Panc1 (cell line): ENCODE measurements at places on chromosomes 1 and 21.

GRCh38 chr1:26053718-26054560 is 8.0 kb upstream of the SLC30A2 start:
- DNase-seq: no peak

DNA sequence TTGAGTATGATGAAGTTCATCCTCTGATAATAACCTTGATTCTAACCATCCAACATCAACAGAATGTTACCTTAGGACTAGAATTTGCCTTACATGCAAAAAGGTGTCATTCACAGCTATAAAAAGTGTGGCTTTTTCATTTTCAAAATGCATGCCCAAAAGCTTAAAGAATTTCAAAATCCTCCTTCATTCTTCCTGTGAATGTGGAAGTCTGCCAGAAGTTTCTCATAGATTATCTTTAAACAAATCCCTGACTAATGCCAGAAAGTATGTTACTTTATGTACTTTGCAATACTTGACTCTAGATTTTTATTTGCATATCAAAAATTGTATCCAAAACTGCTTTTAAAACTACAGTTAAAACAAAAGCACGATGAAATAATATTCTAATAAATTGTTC is 270.6 kb upstream of the ZRANB2 start:
- no peak for DNase-seq

- DNase-seq: no peak
Measured at GRCh38 chr21:16071092-16071491, 341.3 kb downstream of the USP25 start.

GRCh38 chr1:225834417-225835329 is 24.7 kb downstream of the EPHX1 start:
- no peak for DNase-seq

DNA sequence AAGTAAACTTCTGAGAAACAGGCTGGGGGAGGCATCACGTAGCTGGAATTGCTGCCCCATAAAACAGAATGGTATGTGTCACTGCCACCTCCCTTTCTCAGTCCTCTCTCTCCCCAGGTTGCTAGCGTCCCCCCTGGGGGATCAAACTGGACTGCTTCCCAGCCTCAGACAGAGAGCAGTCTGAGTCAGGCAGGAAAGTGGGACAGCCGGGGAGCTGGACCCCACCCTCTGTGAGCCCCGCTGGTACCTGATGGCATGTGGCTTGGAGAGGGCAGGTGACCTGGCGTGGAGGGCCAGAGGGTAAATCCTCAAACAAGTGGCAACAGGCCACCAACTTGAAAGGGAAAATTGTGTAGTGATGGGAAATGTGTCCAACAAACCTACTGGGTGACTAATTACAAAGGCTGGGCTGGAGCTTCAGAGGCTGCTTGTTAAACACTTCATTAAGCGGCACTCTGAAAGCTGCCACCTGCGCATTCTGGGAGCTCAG is 1.0 kb upstream of the SFN start:
- DNase-seq: no peak

- no peak for DNase-seq
Measured at GRCh38 chr1:28129150-28129549, 40.7 kb upstream of the EYA3 start.

DNA sequence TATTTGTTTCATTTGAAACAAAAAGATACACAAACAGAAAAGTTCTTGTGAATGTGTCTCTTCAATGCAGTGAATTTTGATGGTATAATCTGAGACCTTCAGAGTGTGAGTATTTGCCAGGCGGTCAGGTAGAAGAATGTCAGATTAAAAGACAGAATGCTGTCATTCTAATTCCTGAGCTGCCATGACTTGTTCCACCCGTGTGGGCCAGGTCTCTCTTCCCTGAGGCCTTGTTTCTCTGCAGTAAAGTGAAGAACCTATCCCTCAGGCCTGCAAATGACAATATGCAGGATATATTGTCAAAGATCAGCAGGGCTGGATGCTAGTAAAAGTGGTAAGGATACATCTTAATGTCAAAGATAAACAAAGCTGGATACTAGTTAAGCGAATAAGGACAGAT is 111.4 kb downstream of the ZP4 start:
- no peak for DNase-seq

DNA sequence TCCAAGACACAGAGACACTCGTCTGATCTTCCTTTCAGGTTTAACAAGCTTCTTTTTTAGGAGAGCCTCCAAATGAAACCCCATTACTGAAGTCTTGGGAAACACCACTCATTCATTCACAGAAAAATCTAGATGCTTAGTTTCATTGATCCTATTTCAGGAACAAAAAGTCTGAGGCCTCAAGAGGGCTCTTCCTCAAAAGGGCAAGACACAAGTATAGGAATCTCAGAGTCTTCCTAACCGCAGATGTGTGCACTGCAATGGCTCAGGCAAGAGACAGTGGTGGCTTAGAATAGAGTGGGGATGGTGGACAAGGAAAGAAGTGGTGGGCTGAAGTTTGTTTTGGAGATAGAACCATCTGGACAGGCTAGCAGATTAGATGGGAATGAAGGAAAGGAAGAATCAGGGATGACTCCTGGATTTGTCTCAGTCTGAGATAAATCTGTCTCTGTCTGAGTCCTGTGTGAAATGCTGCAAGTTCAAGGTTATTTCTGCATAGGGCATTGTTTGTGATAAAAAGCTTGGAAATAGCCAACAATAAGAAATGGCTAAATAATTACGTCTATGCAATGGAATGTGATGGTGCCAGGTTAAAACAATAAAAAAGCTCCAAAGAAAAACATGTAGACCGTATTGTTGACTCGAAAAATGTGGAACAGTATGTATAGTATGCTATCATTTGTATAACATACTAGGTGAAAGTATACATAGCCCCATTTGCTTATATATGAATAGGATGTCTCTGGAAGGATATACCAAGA is 8.9 kb upstream of the CTSE start:
- DNase-seq: no peak

GRCh38 chr1:55695552-55695951 is 480.4 kb upstream of the USP24 start:
- no peak for DNase-seq

DNA sequence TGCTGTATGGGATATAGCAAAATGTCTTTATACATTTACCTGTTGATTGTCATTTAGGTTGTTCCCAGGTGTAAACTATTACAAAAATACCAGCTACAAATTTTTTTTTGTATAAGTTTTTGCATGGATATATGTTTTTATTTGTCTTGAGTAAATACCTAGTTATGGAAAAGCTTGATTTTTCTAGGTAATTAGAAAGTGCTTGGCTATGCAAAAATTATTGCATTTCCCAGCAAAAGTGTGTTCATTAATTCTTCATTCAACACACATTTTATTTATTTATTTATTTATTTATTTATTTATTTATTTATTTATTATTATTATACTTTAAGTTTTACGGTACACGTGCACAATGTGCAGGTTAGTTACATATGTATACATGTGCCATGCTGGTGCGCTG is 22.1 kb downstream of the PDE4B start:
- no peak for DNase-seq

DNA sequence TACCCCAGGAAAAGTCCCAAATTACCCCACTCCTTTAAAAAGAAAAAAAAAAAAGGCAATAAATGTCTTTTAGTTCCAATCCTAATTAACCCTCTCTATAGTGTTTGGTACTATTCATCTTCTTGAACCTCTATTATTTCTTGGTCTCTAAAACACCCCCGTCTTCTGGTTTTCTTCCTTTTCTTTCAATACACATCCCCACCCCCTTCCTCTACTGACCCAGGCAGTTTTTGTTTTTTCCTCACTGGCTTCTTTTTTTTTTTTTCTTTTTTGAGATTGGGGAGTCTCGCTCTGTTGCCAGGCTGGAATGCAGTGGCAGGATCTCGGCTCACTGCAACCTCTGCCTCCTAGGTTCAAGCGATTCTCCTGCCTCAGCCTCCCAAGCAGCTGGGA is 26.1 kb downstream of the EGLN1 start:
- DNase-seq: no peak

DNA sequence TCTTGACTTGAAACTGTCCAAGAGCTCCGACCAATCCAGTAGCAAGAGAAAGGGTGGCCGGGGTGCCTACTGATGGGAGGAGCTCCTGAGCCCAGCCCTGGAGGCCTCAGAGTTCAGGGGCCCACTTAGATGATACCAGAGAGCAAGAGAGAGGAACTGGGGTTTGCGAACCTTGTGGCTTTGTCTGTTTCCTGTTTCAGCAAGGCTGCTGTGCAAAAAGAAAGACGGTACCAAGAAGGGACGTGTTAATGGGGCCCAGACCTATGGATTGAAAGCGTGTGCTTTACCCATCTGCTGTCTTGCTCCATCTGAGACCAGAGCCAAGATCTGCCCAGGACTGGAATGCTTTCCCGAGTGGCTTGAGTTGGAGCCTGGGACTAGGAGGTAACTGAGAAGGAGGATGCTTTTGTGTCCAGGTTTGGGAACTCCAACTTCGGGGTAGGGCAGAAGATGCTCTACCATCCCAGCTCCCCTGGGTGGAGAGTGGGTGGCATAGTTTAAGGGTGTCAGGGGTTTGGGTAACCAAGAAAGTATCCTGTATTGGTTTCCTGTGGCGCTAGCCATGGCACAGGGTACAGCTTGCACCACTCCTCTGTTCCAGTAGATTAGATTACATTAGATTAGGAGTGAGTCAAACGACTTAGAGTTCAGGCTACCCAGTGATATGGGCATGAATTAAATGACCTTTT is at the start of gene TRAF3IP3:
TRAF3IP3 (plus strand) TSS at position 128 of the 689 bp plus-strand sequence. CDS start 3,987 bp downstream, outside the sequence.
- no peak for DNase-seq

GRCh38 chr1:52140633-52141512 is 1.0 kb upstream of the ZFYVE9 start:
- no peak for DNase-seq

GRCh38 chr1:63486629-63487028 is 36.4 kb downstream of the ITGB3BP start:
- DNase-seq: no peak

DNA sequence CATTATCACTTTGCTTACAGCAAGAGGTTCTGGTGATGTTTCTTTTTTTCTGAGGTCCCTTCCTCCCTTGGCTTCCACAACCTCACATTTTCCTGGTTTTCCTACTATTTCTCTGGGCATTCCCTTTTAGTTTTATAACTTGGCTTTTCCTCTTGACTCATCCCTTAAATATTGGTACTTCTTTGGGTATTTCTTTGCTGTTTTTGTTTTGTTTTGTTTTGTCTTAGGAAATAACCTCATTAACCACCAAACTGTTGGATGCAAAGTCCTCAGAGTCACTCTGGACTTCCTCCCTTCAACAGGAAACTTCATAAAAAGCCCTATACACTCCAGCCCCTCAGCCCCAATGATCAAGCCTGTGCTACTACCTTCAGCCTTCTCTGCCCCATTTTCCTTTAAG is 211.1 kb downstream of the DUSP10 start:
- no peak for DNase-seq

GRCh38 chr1:229579059-229579673 is 20.7 kb upstream of the ABCB10 start:
- no peak for DNase-seq

- no peak for DNase-seq
Measured at GRCh38 chr1:160400223-160400645, at the start of gene VANGL2. Gene VANGL2 (plus strand): TSS chr1:160400564. CDS start chr1:160415838, 15,274 bp downstream.

DNA sequence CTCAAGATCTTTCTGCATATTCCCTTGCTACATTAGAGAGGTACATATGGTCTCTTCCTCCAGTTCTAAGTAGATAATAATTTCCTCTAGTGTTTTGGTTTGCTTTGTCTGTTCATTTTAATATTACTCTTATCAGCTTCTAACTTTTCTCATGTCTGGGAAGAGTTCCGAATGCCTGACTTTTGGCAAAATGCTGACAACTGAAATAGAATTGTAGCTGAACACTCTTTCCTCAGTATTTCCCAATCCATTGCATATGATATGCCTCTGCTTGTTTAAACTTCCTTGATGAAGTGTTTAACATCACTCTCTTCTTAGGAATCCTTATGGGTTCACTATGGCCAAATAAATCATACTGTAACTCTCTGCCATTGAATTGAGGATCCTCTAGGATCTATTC is 1510.1 kb downstream of the MRPL39 start:
- no peak for DNase-seq

GRCh38 chr21:14773777-14774345 is 227.7 kb upstream of the SAMSN1 start:
- DNase-seq: peak; percentile 7

GRCh38 chr1:23100074-23100748 is 68.4 kb downstream of the LUZP1 start:
- peak; percentile 68 for DNase-seq

DNA sequence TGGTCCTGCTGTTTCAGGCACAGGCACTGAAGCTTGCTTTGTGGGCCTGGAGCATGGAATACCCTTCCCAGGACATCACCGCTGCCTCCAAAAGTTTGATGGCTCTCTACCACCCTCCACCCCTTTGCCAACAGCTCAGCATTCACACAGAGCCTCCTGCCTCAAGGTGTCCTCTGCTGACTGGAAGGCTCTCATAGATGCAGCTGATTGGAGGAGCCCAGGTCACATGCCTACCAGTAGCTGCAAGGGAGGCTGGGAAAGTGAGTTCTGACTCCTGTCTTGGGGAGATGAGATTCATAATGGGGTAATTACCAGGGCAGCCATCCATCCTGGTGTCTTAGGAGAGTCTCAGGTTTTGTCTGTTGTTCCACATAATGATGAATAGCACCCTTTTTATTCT is 124.8 kb upstream of the GRIK3 start:
- DNase-seq: no peak

DNA sequence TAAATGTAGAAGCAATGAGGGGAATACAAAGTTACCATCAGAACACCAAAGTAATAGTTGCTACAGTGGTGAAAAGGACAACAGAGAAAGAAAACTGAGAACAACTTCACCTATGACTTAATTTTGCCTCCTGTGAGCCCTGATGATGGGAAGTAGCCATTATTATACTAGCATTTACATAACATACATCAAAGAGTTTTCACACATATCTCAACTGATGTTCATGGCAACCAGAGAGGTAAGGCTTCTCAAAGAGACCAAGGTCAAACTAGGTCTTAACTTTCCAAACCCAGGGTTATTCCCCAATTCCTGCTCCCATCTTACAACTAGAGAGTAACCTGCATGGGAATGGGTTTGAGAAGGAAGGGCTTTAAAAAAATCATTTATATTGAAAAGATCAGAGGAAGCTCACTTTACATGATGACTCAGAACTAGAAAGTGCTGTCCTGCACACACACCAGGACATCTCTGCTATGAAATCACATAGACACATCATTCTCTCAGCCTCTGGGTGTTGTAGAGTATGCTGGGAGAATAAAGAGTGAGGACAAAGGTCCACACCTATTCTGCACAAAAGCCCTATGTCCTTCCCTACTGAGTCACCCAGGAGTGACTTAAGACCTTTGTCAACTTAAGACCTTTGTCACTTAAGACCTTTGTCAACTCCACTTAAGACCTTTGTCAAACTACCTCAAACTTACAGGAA is 179.7 kb downstream of the TNFSF18 start:
- no peak for DNase-seq

DNA sequence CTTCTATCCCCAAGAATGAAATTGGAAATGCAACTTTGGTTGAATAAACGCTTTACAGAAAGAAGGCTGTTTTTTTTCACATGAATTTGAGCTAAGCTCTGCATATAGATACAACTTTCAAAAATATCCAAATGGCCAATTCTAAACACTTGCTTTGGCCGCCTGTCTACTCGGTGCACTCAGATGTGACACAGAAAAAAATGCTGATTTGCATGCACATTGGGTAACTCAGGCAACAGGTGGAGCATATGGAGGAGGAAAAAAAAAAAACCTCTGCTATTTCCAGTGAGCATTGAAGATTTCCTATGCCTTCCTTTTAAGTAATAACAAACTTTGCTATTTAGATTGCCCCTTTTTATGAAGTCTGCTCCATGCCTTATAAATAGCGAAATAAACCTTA is 262.5 kb downstream of the GRIK1 start:
- DNase-seq: no peak

GRCh38 chr1:169608226-169608625 is 21.7 kb downstream of the SELP start:
- no peak for DNase-seq
